Stimulated activated CD8-positive, alpha-beta memory T cell treated with anti-CD3 and anti-CD28 coated beads, Interleukin-2, amount 100 ng/mL, for 1 hour (primary cell): ENCODE measurements at places on chromosomes 7 and 10.
A peak's percentile ranks its signal among the peaks of the same experiment; 100 is the strongest.

DNA sequence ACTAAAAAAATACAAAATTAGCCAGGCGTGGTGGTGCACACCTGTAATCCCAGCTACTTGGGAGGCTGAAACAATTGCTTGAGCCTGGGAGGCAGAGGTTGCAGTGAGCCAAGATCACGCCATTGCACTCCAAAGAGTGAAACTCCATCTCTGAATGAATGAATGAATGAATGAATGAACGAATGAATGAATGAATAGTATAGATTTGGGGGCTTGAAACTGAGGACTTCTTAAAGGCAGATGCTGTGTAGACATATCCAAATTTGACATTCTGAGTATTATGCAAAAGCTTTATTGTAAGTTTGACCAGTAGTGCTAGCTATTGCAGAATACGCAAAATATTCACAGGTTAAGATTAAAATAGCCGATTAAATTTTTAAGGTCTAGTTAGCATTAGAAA is 30.8 kb upstream of the ST7 start:
- DNase-seq: no peak

- DNase-seq: no peak
These were observed 4.9 kb downstream of the PURB start for GRCh38 chr7:44880317-44881018.

GRCh38 chr7:128447941-128448564 is 7.6 kb upstream of the HILPDA start:
- no peak for DNase-seq

DNA sequence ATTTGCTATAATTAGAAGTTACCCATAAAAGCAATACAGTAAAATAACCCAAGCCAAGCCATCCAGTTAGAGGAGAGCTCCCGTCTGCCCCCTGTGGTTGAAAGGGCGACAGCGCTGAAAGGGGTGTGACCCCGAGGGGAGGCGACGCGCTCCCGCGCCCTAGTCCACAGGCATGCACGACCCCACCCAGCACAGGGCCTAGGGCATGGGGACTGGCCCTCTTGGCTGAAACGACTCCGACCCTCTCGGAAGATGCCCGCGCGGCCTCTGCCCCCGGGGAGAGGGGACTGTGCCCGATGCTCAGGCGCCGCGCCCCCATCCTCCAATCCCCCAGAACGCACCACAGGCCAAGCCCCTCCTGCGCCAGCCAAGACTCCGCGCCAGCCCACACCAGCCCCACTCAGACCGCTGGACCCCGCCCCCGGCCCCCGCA is 64.0 kb downstream of the CSGALNACT2 start:
- DNase-seq: peak; percentile 29

DNA sequence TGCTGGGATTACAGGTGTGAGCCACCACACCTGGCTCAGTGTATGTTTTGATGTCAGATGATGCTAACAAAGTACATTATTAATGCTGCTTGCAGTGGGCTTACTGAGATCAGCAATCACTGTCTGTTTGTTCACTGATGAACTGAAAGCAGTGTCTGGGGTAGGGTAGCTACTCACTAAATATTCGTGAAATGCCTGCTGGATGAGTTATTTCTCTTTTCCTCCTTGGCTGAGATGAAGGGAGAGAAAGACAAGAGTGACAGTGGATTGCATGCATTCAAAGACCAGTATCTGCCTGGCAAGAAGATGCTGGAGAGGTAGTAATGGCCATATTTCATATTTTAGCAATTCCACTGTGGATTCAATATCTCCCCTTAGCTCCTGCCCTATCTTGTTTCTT is 32.3 kb downstream of the FAM107B start:
- DNase-seq: no peak

- DNase-seq: no peak
These were observed 176.2 kb upstream of the CDCA7L start for GRCh38 chr7:22121702-22122474.
